ENCODE measurements at places on chromosomes 2 and 18.

- DNase-seq = no peak
These were observed 92.5 kb upstream of the LRATD1 start for GRCh38 chr2:14540015-14540414.

DNA sequence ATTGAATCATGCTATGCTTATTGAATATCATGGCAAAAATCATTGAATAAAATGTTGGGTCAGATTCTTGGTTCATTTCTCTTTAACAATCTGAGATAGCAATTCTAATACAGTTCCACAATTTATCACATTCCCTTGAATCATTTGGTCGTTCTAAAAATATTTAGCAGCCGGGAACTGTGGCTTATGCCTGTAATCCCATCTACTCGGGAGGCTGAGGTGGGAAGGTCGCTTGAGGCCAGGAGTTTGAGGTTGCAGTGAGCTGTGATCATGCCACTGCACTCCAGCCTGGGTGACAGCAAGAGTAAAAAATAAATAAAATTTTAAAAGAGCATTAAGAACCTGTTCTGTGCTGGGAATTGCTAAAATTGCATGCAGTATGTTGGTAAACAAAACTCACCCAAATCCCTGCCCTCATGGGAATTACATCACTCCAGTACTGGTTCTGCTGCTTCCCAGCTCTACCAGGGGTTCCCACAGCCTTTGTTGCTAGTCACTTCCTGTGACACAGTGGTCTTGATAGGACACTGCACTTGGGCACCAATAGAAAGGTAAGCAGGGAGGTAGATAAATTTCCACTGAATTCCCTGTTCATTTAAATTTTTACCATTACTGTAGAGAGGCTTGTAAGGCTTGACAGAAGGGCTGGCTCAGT, 200.4 kb downstream of the CTNNA2 start:
- DNase-seq = no peak

GRCh38 chr2:90076311-90076710, 1384.8 kb downstream of the RPIA start:
- no peak for DNase-seq

DNA sequence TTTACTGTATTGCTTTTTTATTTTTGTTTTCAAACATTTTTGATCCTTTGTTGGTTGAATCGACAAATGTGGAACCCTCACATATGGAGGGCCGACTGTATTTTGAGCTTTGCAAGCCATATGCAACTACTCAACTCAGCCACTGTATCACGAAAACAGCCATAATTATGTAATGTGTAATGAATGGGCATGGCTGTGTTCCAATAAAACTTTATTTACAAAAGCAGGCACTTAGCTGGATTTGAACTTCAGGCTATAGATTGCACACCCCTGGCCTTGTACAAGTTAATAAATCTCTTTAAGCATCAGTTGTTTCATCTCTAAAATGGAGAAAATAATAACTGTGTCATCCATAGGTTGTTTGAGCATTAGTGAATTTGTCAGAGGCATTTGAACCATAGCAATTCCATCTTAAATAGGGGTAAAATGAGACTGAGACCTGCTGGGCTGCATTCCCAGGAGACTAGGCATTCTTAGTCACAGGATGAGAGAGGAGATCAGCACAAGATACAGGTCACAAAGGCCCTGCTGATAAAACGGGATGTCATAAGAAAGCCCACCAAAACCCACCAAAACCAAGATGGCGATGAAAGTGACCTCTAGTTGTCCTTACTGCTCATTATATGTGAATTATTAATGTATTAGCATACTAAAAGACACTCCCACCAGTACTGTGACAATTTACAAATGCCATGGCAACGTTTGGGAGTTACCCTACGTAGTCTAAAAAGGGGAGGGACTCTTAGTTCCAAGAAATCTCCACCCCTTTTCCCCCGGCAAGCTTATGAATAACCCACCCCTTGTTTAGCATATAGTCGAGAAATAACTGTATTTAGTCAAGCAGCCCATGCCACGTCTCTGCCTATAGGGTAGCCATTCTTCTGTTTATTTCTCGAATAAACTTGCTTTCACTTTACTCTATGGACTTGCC, 13.7 kb upstream of the LTBP1 start:
- DNase-seq = no peak

DNA sequence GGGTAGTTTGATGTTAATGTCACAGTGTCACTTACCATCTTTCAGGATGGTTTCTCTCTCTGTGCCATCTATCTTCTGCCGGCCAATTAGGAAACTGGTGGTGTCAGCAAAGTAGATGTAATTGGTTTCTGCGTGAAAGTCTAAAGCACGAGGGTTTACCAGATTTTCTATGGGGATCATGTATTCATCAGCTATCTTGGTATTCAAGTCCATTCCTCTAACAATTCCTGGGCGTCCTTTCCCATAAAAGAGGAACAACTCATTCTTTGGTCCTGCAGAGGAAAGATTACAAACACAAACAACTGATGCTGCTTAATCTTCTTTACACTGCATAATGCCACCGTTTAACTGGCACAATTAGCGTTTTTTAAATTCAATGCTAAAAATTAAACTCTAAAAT, 1081.9 kb downstream of the LRP1B start:
- no peak for DNase-seq

- DNase-seq = no peak
These were observed 41.6 kb downstream of the EEF1B2 start for GRCh38 chr2:206201075-206201848.

DNA sequence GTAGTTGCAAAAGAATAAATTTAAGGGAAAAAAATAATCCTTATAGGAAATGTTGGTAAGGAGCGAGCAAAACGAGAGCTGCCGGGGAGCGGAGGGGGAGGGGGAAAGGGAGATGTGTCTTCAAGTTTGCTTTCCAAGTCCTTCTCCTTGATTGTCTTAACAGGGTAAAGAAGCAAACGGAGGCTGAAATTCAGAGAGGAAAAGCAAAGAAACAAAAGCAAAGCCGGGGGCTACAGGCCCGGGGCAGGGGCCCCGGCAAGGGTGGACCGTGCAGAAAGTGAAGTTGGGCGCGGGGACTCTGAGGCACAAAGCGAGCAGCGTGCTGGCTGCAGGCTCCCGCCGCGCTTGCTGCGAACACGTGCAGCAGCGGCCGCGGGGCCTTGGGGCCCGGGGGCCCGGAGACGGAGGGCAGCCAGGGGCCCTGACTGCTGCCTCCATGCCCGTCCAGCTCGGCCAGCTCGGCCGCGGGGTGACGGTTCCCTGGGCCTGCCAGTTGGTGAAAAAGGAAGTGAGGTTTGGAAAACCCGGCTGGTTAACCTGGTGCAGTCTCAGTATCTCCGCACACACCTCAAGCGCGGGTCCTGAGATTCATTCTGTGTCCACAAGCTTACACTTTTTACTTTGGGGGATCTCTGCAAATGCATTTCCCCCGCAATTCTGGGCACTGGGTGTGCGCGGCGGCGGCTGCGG, 4.1 kb downstream of the BCL11A start:
- peak; percentile 28 for DNase-seq

DNA sequence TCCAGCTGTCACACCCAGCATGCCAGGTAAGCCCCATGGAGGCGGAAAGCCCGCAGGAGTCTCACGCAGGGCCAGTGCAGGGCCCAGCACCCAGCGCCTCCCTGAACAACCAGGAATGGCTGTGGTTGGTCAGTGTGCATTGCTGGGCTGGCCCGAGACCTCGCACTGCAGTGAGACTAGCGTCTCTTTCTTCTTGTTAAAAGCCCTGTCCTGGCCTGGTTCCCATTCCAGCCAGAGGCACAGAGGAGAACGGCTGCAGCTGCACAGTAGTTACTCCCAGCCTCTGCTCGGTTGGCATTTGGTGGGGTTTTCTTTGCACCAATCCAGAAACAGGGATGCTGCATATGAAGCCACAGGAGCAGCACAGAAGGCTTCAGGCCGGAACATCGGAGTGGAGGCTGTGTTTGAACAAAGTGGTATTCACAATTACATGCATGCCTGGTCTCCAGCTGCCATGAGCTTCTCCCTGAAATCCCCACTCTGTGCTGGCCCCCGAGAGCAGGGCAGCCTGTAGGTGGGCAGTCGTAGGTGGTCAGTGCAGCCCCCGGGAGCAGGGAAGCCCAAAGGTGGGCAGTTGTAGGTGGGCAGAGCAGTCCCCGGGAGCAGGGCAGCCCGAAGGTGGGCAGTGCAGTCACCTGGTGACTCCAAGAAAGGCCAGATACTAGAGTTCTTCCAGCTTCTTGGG, 163.7 kb upstream of the PXDN start:
- DNase-seq = no peak

GRCh38 chr2:214100488-214100887, 310.4 kb upstream of the VWC2L start:
- DNase-seq = no peak

GRCh38 chr2:55452879-55453278, 33.2 kb upstream of the CCDC88A start:
- no peak for DNase-seq

- DNase-seq = no peak
These were observed 29.6 kb downstream of the LHCGR start for GRCh38 chr2:48725696-48726494.

- DNase-seq = no peak
These were observed 165.7 kb upstream of the KCNJ3 start for GRCh38 chr2:154532763-154533162.

- DNase-seq = no peak
These were observed 73.8 kb downstream of the HRH4 start for GRCh38 chr18:24534271-24534670.

DNA sequence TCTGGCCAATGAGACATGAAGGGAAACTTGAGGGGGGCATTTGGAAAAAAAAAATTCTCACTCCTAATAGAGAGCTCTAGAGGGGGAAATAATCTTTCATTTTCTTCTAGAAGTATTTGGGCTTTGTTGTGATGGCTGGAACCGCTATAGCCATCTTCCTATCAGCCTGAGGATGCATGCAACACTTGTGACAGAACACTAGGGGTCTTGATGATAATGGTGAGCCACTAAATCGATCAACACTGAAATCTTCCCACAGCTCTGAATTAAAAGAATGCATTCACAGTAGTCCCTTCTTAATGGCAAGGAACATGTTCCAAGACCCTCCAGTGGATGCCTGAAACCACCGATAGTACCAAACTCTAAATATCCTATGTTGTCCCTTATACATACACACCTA, 325.3 kb downstream of the LNPK start:
- DNase-seq = no peak

- no peak for DNase-seq
These were observed 123.8 kb downstream of the ARL4C start for GRCh38 chr2:234373060-234373459.

- DNase-seq = no peak
These were observed 101.6 kb downstream of the PTGR3 start for GRCh38 chr18:75107196-75107930.

GRCh38 chr2:51220080-51220479, 188.1 kb upstream of the NRXN1 start:
- no peak for DNase-seq

DNA sequence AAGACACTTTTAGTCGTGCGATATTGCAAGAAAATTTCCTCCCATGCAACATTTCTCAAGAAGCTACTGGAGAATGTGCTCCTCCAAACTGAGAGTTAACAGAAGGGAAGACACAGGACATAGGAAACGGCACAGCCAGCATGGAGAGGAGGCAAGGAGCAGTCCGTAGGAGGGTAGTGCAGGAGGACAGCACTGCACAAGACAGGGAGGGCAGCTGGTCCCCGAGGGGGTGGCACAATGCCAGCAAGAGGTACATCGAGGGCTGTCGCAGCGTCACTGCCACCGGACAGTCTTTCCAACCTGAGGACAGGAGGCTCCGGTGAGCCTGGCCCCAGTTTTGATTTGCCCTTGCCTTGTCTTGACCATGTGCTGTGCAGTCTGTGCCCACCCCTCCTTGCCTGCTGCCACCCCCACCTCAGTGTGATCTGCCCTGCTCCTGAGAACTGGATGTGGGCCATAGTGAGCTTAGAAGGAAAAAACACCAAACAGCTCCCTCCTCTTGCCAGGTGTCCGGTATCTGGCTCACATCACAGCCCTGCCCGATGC, 81.6 kb upstream of the LAPTM4A start:
- no peak for DNase-seq

- DNase-seq = no peak
These were observed 133.7 kb downstream of the THNSL2 start for GRCh38 chr2:88303865-88304264.

- no peak for DNase-seq
These were observed 22.9 kb downstream of the LTBP1 start for GRCh38 chr2:32969444-32970162.

DNA sequence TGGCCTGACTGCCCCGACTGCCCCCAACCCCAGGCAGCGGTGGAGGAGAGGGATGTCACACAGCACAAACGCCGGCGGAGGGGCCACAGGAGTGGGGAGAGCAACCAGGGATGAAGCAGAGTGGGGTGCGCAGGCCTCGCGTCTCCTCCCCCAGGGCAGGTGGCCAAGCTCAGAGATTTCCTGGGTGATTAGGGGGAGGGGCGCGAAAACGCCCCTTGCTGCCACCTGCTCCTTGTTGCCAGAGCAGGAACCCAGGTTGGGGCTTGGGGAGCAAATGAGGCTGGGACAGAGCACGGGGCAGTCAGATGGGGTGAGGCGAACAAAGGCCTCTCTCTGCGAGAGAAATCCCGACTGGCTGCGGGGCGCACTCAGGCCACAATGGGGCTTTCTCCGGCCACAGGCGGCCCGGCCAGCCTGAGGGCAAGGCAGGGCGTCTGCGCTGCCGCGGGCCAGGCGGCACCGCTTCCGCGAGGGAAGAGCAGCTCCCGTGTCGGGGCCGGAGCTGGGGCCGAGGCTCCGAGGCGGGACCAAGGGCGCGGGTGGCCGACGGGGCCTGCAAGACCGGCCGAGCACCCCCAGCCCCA, 11.5 kb downstream of the TEX44 start:
- peak; percentile 47 for DNase-seq

DNA sequence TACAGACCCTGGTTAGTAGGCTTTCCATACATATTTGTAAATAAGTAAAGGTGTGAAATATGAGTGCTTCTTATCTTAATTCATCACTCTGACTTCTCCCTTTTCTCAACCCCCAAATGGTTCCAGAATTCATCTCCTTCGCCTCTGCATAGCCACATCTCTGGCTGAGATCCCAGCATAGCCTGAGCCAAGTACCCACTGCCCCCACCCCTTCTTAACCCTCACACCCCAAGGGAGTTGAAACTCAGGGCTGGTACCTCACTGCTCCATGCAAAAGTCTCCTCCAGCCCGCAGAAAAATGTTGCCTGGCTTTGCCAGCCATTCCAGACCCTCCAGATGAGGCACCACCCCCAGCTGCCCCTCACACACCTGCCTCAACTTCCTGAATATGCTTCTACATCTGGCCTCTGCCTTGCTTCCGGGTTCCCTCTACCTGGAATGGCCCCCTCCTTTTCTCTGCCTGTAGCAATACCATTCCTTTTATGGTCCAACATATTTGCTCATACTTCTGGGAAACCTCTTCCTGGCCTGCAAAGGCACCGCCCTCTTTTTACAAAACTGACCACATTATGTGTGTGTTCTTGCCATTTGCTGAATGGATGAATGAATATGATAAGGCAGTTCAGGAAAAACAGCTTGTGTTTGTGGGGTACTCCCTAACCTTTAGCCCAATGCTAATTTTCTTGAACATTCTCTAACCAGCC, 112.8 kb downstream of the CELF4 start:
- no peak for DNase-seq
